ENCODE measurements at places on chromosomes 4 and X. TPM values are rescaled to one million over a fixed set of nuclear protein-coding genes. Genes with fewer than 3 reads are reported as not detected.

DNA sequence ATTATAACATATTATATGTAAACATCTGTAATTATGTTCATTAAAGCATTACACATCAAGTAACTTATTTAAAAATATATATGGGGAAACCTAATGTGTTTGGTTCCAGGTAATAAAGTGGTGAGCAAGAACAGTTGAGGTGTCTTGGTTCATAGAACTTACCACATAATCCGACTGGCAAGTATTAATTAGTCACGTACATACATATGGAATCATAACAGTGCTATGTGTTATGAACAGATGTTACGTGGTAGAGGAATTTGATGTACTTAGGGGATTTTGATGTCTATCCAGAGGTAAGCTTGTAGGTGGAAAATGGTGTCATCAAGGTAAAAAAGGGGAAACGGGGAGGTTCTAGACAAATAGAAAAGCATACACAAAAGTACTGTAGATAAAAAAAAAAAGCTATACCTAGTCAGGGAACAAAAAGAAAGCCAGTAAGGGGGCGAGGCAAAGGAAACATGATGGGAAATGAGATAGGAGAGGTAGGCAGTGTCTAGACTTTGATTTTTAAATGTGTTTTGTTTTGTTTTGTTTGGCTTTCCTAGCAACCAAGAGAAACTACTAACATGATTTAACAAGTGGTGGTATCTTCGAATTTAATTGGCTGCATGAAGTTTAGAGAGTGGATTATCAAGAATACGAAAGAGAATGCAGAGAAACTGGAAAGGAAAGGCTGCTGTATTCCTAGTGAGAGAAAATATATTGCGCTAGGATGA, 12.6 kb downstream of the DMD start:
- no peak overlapping the region for H3K4me3 ChIP-seq
- H3K27ac ChIP-seq = no peak overlapping the region
- DNase-seq = no peak
- no peaks in the 10 kb centered on the region for H3K4me1 ChIP-seq
- no peaks in the 10 kb centered on the region for H3K36me3 ChIP-seq

TLL1 gene
- total RNA-seq = 0.11 TPM

DNA sequence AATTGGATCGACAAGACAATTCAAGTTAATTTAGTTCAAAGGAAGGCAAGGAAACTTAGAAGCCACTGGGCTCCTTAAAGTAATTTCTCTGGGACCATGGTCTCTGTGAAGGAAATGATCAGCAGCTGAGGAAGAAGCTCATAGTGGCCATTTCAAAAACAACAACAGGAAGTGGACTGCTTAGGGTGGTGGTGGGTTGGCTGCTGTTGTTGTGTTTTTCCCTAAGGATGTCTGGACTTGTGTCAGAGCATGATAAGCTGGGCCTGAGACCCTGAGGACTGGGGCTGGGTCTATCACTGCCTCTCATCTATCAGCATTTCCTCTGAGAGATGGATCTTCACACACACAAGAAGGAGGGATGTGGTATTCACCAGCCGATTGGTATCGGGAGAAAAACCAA, 18.3 kb downstream of the KDR start:
- H3K27ac ChIP-seq = no peak overlapping the region
- no peaks in the 10 kb centered on the region for H3K36me3 ChIP-seq
- no peaks in the 10 kb centered on the region for H3K4me1 ChIP-seq
- DNase-seq = no peak
- H3K27me3 ChIP-seq = no peaks in the 10 kb centered on the region

GRCh38 chrX:119735467-119735866, 22.9 kb upstream of the SOWAHD start:
- no peaks in the 10 kb centered on the region for H3K36me3 ChIP-seq
- DNase-seq = no peak
- H3K27ac ChIP-seq = no peak overlapping the region
- no peak overlapping the region for H3K4me3 ChIP-seq
- H3K4me1 ChIP-seq = no peaks in the 10 kb centered on the region

GRCh38 chr4:13911256-13911655, 283.7 kb upstream of the BOD1L1 start:
- no peak overlapping the region for H3K27ac ChIP-seq
- DNase-seq = no peak
- no peaks in the 10 kb centered on the region for H3K27me3 ChIP-seq
- no peaks in the 10 kb centered on the region for H3K4me1 ChIP-seq

DNA sequence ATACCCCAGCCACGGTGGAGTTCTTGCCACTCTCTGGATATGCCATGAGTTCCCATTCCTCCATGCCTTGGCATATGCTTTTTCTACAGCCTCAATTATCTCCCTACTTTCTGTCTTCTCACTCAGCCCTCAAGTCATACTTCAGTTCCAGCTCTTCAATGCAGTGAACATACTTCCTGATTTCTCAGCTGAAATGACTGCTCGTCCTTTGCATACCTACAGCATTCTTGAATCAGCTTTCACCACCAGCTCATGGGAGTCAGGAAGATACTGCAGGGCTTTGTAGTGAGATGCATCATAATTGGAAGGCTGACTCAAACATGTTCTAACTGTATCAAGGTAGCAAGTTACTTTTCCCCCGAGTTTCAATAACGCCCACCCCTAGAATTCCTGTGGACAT, 118.4 kb downstream of the APBB2 start:
- DNase-seq = peak; percentile 54
- H3K4me1 ChIP-seq = peaks cover 6% of the 10 kb centered on the region
- H3K27ac ChIP-seq = peak overlapping the region; percentile 23
- no peaks in the 10 kb centered on the region for H3K36me3 ChIP-seq
